ENCODE measurements at places on chromosomes 1 and 21.

DNA sequence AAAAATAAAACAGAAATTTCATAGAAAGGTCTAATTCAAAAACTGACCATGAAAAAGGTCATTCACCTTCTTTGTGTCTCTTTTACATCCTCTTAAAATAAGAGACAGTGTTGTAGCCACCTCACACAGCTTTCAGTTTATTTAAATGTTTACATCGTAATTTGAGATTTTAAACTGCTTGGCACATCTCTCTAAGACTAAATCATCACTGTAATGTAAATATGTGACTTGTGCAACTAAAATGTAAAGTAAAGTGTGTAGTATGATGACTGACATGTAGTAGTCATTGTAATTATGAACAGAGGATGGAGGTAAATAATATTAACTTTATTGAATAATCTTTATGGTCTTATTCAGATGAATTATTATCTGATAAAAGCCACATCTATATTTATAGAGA lies 283.9 kb downstream of the KCNT2 start:
- DNase-seq = no peak

- no peak for DNase-seq
Measured at GRCh38 chr1:115771094-115771846, 2.8 kb upstream of the CASQ2 start.

DNA sequence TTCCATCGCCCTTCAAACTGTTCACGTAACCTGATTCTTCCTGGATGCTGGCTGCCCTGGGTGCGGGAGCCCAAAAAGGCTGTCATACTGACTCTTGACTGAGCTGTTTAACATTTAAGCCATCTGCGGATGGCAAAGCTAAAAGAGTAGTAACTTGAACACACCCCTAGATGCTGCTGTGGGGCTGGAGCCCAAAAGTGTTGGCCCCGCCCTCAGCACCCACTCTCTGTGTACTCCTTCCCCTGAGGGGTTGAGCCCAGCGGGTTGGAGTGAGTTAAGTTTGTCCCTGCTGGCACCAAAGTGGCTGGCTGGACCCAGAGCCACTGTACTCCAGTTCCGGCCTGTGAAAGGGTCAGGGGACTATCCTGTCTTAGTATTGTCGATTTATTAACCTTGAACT lies 640.6 kb downstream of the PTPRU start:
- no peak for DNase-seq

- no peak for DNase-seq
Measured at GRCh38 chr1:19044975-19045831, 88.7 kb upstream of the IFFO2 start.

GRCh38 chr1:156648951-156649350 lies 7.0 kb downstream of the BCAN start:
- no peak for DNase-seq

DNA sequence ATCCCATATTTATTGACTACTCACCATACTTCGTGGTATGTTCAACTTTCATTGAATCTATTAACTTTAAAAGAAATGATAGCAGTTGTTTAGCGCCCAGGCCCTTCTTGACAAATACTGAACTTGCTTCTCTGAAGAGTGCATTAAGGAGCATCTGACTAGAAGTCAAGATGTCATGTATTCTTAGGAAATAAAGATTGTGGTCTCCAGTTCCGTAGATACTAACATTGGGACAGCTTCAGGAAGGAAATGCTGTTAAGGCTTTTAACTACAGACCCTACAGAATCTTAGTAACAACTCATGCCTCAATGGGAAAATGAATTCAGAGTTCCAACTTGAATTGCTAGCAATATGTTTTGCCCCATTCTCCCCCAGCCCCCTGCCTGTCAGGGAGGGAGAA lies 14.8 kb downstream of the LYST start:
- no peak for DNase-seq

DNA sequence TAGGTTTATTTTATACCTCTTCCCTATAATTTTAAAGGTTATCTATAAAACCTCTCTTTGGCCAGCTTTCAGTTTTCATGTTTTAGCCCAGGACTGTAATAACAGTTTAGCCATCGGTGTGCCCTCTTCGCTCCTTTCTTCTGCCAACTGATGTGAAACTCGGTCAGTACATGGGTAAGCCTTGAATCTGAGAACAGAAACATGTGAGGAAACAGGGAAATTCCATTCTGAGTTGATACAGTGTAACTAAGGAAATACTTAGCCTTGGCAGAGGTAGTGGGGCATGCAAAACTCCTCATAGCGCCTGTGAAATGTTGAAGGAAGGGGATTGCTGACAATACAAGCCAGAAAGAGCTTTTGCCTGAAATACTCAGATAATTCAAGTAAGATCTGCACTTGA lies 465.2 kb downstream of the NCAM2 start:
- no peak for DNase-seq

- DNase-seq = no peak
Measured at GRCh38 chr1:58395355-58395754, 151.2 kb downstream of the OMA1 start.

DNA sequence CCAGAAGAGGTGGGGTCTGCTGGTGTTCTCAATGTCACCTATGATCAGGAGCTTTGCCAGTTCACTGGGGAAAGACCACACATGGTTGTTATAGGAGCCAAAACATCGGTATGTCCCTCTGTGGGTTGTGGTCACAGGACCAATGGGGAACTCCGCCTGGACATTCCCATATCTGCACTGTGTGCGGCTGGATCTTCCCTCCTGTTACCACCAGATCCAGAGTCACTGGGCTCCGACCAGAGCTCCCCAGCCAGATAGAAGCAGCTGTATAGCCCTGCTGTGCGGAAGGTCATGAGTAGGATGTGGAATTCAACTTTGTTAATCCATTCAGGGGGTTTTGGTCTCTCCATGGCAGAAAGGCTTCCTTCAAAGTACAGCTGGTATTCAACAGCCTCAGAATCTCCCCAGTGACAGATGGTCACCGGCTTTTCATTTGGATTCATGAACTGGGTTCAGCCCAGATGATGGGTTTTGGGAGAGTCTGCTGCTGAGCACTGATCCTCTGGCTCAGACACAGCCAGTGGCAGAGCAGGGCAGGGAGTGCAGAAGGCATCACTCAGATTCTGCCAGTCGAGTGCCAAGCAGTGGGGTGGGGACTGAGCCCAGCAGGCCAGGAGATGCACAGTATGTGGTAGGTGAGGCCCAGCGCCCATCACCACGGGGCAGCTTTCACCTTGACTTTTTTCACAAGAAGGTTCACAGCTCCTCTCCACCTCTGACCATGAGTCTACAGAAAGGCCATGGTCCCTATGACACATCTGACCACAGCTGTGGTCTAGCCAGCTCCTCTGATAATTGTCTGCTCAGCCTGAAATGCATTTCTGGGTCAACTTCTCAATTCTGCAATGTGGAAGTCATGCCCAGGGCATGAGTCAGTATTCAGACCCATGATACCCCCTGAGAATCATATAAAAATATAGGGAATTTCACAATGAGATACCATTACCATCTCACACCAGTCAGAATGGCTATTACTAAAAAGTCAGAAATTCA lies 2.9 kb upstream of the SHCBP1L start:
- no peak for DNase-seq

DNA sequence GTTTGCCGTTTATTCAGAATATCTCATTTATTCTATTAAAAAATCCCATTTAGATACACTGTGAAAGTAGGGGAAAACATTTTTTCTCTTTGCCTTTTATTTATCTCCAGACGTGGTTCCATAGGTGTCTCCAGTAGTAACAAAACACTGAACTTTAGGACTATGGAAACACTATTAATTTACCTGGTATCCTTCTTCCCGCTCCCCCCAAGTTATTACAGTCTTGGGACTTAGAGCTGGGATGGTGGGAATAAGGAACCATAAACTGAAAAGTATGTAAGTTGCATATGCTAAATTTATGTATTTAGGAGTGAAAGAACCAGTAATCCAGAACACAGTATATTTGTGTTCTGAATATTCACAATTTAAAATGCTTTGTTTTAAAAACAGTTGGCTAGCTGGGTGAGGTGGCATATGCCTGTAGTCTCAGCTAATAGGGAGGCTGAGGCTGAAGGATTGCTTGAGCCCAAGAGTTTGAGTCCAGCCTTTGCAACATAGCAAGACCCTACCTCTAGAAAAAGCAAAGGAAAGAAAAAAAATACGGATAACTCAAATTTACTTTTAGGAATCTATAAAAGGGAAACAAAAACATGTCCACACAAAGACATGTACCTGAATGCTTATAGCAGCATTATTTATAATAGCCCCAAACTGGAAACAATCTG lies 3.1 kb downstream of the DNAJB4 start:
- no peak for DNase-seq

- DNase-seq = no peak
Measured at GRCh38 chr1:52559875-52560274, 7.0 kb upstream of the TUT4 start.

DNA sequence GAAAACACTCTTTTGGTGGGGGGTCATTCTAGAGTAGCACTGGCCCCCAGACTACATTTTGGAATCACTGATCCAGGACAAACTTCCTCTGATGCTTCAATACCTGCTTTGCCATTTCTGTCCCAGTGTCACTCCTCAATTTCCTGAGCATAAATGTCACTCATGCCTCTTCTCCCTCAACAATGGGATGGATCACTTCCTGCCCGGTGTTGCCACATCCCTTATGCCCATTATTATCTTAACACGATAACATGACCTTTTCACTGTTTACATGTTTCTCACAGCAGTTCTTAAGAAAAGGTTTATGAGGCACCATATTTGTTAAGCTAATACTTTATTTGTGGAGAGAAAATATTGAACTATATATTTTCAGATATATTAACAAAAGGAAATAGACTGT lies 3.9 kb upstream of the ITLN1 start:
- no peak for DNase-seq

DNA sequence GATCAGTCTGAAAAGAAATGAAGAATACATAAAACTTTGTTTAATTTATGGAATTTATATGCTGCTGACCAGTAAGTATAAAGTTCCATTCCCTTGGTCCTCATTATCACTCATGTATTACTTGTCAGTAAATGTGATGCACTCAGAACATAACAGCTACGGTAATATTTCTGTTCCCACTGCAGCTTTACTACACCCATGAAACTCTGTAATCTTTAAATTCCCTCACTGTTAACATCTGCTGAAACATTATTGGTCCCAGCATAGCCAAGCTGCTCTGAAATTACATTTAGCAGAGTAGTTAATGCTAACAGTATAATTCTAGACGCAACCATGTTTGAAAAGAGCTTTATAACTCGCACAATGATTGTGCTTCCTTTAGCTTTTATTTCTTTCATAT lies 238.4 kb downstream of the GPATCH2 start:
- no peak for DNase-seq

GRCh38 chr1:116373431-116374352 lies 648 bp downstream of the ATP1A1 start:
- peak; percentile 43 for DNase-seq

DNA sequence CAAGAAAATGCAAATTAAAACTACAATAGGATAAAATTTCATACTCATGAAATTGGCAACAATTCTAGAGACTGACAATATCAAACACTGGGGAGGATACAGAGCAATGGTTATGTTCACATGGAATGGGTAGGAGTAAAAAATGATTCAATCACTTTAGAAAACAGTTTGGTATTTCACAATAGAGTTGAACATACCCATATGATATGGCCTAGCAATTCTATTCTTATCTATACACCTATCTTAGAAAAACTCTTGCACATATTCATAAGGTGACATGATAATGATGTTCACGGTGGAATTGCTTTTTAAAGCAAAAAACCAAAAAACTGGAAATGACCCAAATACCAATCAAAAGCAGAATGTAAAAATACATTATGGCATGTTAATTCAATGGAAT lies 28.7 kb downstream of the PHC2 start:
- DNase-seq = no peak

DNA sequence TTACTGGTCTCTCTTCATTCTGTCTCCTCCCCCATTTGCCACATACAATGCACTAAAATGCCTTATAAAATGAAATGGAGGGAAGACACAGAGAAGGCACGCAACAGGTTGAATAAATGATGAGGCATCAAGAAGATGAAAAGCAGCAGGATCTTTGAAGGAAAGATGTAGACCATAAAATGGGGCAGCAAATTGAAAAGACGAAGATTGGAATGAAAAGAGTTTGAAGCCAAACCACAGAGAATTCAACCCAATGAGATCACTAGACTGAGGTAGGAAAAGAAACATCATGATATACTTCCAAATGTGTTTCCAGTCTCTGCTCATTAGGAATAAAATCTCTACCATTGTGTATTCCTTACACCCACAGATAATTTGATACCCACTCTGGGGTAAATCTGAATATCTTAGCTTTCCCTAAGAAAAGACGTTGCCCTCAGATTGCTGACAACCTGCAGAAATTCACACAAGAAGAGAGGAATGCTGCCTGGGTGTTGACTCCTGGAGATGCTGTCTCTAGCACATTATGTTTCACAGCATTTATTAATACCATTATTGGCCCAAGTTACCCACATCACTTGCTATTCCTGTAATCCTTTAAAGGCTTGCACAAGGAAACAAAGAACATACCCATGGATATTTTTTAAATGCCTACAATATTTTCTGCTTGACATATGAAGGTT lies 230.9 kb downstream of the LTN1 start:
- no peak for DNase-seq

DNA sequence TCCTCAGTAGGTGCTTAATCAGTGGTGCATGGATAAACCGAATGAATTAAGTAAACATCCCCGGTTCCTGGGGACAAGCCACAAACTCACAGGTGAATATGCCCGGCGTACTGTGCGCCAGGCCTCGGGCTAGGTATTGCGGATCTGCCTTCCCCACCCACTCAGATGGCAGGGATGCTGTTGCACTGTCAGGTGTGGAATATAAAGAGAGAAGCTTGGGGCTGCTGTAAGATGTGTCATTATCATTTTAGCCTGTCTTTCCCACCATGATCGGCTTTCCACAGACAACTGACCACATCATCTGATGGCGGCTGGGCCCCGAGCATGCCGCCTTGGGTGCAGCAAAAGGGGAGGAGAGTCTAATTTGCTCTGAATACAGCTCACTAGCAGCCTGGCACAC lies 45.4 kb upstream of the LRP8 start:
- no peak for DNase-seq

DNA sequence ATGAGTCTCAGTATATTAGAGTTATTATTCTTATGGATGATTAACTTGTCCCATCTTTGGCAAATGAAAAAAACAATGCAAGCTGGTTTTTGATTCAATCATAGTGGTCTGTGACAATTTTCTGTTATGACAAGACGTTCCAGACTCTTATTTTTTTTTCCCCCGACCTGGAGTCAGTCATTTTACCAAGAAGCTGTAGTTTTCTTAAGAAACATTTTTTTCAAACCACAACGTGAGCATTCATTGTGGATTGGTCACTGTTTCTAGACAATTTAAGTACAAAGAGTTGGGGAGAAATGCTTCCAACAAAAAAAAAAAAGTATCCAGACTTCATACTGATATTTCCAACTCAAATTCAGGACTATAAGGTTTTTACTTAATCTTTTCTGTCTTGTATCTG lies 8.0 kb upstream of the ANGPTL3 start:
- DNase-seq = no peak

GRCh38 chr1:48831120-48831978 lies 54.7 kb upstream of the BEND5 start:
- no peak for DNase-seq

- DNase-seq = no peak
Measured at GRCh38 chr1:57270927-57271698, 152.7 kb downstream of the DAB1 start.
